ENCODE measurements at places on chromosomes 11 and 22.

DNA sequence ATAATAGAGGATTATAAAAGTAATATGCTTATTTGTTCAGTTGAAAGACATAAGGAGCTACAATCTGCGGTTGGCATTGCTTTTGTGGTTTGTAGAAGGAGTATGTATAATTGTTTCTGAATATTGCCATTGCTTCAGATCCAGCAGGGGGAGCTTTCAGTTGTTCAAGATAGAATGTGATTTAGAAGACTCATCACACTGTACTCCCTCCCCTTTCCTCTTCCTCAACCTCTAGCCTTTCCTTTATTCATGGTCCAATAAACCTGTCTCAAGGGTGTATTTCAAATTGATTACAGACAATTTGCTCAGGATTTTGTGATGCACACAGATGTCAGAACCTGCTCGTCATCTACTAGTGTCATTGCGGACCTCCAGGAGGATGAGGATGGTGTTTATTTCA is 9.8 kb downstream of the PRMT3 start:
- peak; percentile 20 for DNase-seq

DNA sequence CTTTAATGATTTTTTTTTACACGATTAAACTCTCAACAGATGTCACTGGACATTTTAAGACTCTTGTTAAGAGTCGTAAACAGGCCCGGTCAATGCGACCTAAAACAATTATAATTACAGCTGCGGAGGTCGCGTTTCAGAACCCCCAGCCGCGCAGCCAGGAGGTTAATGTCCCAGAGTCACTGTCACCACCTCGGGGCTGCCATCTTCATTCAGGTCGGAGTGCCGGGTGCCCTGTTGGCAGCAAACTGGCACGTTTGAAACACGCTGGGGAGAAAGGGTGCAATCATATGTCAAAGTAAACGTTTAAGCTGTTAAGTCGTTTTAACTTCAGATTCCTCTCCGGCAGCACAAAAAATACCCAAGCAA is 711 bp upstream of the PHF21B start:
- no peak for DNase-seq

GRCh38 chr11:112617977-112618826 is 343.0 kb upstream of the NCAM1 start:
- DNase-seq, result no peak

DNA sequence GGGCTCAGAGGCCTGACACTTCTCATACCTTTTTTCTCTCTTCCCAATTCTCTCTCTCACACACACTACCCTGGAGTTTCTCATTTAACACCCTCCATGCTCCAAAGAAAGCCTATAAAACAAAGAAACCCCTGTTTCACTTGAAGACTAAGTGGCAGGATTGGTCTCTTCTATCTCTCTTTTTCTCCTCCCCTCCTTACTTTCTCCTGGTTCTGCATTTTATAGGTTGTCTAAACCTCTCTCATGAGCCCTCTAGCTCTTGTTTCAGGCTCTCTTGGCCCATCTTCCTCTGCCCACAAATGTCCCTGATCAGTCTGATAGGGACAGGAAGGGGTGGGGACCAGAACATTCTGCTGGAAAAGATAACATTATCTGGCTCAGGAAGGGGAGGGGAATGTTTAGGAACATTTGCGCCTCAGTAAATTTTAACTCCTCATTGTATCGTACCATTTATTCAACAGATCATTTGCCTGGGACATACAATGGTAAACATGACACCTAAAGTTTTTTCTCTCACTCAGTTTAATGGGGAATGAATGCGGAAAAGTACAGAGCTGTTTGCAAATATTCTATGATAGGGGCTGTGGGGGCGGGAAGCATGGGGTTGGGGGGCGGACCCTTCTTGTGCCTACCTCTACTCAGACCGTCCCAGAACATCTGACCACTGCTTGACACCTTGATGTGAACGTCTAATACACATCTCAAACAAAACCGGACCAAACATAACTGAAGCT is 10.8 kb downstream of the CRYBA4 start:
- DNase-seq, result no peak

GRCh38 chr11:35507688-35508087 is 17.7 kb downstream of the PAMR1 start:
- DNase-seq, result no peak

GRCh38 chr22:24401931-24402367 is 25.4 kb upstream of the ADORA2A start:
- DNase-seq, result no peak

GRCh38 chr11:86115542-86116385 is 46.9 kb upstream of the PICALM start:
- no peak for DNase-seq

GRCh38 chr22:36323855-36324331 is 63.9 kb downstream of the MYH9 start:
- no peak for DNase-seq

- DNase-seq, result no peak
Observed at GRCh38 chr11:63552921-63553320, 10.3 kb downstream of the PLAAT2 start.

DNA sequence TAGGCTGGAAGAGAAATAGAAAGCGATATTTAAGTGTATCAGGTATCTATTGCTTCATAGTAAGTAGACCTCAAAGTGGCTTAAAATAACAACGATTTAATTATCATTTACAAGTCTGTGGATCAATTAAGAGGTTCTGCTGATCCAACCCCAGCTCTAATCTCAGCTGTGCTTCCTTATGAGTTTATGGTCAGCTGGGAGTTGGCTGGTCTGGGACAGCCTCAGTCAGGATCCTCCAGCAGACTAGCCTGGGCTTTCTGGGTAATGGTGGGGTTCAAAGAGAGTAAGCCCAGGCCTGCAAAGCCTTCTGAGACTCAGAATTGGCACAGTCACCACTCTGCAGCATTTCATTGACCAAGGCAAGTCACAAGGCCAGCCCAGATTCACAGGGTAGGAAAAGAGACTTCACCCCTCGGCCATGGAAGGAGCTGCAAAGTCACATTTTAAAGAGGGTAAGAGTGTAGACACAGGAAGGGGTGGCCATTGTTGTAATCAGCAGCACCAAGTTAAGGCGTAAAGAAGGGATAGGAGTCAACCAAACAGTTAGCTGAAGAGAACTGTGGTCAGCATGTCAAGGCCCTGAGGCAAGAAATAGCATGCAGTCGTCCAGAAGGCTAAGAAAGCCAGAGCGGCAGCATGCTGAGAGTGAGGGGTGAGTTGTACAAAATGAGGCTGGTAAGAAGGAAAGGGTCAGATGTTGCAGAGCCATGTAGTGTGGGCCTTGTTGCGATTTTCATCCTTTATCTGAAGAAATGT is 168.2 kb downstream of the ETS1 start:
- DNase-seq, result no peak

DNA sequence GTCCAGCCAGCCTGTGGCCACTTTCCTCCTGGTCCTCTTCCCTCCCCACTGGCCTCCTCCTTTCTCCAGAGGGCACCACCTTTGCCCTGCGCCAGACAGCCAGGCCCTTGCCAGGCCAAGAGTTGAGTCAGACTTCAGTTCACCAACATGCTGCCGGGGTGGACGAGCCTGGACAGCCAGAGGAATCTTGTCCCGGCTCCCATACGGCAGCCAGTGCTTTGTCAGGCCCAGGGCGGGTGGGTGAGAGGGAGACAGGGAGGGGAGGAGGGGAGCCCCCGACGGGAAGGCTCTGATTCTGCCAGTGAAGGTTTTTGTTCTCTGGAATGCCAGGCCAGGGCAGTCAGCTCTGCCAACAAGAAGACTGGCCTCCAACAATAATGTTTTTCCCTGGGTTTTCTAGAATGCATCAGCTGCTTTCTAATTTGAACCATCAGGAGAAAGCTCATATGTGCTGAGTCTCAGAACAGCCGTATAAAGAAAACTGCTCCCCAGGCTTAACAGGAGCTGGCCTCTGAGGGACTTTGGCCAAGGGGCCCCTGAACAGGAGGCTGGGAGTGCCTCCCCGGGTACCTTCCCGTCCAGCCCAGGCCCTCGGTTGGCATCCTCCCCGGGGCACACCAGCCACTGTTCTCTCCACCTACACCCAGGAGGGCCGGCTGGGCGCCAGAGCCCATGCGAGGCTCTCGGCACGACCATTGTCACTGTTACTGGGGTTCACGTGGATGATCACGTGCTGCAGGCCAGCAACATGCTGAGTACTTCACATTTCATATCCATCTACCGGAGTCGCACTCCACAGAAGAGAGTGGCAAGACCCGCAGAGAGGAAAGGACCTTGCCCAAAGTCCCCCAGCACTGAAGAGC is 28.6 kb downstream of the LIF start:
- DNase-seq, result no peak

DNA sequence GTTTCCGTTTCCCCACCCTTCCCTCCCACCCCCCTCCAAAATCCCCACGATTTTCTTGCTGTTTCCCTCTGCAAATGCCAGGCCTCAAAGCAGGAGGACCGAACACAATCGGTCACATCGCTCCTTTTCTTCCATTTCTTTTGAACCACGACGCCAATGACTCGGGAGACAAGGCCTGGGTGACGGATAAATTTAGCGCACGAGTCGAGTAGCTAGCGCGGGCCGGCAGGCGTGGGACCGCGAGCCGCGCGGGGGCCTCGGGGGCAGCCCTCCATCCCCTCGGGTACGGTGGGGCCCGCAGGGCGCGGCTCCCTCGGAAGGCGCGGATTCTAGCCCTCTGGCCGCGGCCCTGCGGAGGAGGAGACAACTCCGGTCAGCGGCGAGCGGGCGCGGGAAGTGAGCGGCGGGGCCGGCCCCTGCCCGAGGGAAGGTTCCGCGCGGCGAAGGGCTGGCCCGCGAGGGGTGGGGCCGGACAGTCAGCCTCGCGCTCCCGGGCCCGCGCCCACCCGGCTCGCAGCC is 414 bp downstream of the JOSD1 start:
- DNase-seq, result no peak

DNA sequence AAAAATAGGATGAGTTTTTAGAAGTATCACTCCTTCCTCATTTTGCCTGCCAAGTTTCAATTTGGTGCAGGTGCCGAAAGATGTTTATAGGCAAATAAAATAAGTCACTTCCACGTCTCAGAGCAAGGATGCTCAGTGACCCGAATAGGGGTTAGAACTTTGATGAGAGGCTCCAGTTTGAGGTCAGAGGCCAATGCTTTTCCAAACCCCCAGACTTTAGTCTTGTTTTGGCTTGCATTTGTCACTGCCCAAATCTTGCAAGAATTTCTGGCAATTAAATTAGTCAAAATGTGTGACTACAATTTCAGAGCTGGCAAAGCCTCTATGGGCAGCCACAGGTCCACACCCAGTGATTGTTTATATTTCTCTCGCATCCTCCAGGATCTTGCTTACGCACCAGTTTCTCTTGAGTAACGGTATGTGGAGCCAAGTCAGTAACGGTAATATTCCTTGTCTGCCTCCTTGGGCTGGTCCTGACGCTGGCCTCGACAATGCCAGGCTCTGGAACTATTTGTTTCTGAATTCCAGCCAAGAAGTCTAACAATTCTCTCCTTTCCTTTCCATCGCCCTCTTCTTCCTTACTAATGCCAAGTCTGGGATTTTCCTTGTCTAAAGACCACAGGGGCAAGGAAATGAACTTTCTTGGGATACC is 9.9 kb upstream of the NUP160 start:
- DNase-seq, result no peak

GRCh38 chr11:129865701-129866100 is 29.7 kb downstream of the NFRKB start:
- DNase-seq, result no peak

DNA sequence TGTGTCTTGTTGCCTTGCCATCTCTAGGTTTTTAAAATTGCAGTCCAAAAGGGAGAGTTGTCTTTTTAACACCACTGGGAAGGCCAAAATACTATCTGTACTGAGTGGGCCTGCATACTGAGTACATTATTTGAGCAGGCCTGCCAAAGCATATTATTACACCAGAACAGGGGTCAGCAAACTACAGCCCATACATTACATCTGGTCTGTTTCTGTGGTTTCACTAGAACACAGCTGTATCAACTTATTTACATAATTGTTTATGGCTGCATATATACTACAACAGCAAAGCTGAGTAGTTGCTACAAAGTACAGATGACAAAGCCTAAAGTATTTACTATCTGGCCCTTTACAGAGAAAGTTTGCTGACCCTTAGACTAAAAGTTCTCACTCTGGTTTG is 74.0 kb downstream of the USP35 start:
- no peak for DNase-seq

GRCh38 chr11:70530629-70531185 is 132.4 kb downstream of the CTTN start:
- no peak for DNase-seq

All from HuH-7 (cell line).